ENCODE measurements at places on chromosomes 1 and 21. TPM values are rescaled to one million over a fixed set of nuclear protein-coding genes. Genes with fewer than 3 reads are reported as not detected.
A peak's percentile ranks its signal among the peaks of the same experiment; 100 is the strongest.

CHI3L1 gene
- 156 TPM for total RNA-seq

- peaks cover 10% of the 10 kb centered on the region for H3K4me1 ChIP-seq
- H3K4me3 ChIP-seq: no peak overlapping the region
- H3K27me3 ChIP-seq: no peaks in the 10 kb centered on the region
- H3K27ac ChIP-seq: no peak overlapping the region
Measured at GRCh38 chr1:56472860-56473259, 106.5 kb downstream of the PLPP3 start.

DNA sequence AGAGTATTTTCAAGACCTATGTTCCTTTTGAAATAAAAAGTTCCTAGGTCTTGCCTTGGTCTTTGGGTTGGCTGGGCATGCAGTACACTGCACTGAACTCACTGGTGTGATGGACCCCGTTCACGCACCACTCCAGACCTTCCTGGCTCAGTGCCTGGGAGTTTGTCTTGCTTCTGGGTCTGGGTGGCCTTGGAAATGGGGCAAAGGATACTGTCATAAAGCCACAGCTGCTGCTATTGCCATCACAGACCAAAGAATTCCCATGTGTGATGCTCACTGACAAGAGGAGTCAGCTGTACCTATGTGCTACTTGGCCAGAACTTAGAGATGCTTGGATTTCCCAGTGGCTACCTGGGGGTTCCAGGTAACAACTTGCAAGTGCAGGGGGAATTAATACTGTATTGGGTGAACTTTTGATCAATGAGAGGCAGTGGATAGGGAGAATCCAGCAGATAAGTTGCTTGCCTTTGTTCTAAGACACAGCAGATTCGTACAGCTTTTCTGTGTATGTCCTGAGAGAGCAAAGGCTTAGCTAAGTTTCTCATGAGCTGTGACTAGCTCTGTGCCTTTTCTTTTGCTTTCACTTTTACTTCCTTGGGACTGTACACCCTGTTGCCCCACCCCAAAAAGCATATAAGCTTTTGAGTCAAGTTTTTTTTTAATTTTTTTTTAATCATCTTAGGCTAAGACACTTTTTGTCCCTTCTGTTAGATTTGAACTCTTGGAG is 115.3 kb downstream of the RUNX1 start:
- H3K36me3 ChIP-seq: no peaks in the 10 kb centered on the region
- no peak overlapping the region for H3K27ac ChIP-seq
- H3K27me3 ChIP-seq: no peaks in the 10 kb centered on the region

GRCh38 chr1:68175621-68176398 is 56.5 kb downstream of the WLS start:
- DNase-seq: no peak
- peak overlapping the region; percentile 27 for H3K27ac ChIP-seq
- H3K4me1 ChIP-seq: peaks cover 49% of the 10 kb centered on the region
- no peak overlapping the region for H3K4me3 ChIP-seq

GRCh38 chr1:211037095-211037494 is 96.9 kb downstream of the KCNH1 start:
- no peaks in the 10 kb centered on the region for H3K36me3 ChIP-seq
- H3K27ac ChIP-seq: no peak overlapping the region
- DNase-seq: no peak
- H3K27me3 ChIP-seq: no peaks in the 10 kb centered on the region
- H3K4me1 ChIP-seq: no peaks in the 10 kb centered on the region

GRCh38 chr21:29187944-29188343 is 57.5 kb downstream of the MAP3K7CL start:
- no peak overlapping the region for H3K27ac ChIP-seq
- no peaks in the 10 kb centered on the region for H3K36me3 ChIP-seq
- no peaks in the 10 kb centered on the region for H3K27me3 ChIP-seq
- H3K4me3 ChIP-seq: no peak overlapping the region
- peak; percentile 72 for DNase-seq

- H3K4me1 ChIP-seq: no peaks in the 10 kb centered on the region
- no peaks in the 10 kb centered on the region for H3K36me3 ChIP-seq
- H3K4me3 ChIP-seq: no peak overlapping the region
- no peak overlapping the region for H3K27ac ChIP-seq
Measured at GRCh38 chr1:38651669-38652068, 207.9 kb downstream of the RRAGC start.

DNA sequence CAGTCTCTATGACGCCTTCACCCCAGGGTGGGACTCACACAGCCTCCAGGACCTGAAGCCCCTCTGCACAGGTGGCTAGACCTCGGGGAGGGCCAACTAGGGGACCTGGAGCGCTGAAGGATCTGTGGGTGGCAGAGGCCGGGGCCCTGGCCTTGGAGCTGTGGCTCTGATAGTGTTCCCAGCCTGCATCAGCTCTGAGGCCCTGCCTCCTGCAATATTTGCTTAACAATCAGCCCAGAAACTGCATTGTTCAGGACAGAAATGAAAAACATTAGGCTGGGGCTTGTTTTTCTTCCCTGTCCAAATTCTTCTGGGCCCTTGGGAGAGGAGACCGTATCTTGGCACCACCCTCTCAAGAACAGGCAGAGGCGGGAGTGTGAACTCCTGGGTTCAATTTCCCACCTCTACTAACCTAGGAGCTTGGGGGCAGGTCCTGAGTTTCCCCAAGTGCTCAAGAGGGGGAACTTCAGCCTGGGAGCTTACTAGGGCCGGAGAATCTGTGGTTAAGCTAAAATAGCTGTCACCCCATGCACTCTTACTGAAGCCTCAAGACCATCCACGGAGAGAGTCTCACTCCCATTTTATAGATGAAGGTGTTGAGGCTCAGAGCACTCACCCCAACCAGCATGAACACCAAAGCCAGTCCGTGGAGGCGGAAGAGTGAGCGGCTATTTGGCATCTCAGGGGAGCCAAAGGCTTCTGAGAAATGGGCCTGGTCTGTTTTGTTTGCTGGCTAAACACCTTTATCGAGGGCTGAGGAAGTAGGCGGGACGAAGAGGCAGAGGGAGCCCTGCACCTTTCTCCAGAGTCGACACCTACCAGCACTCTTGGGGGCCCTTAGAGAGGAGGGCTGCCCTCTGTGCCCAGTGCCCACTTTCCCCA is 18.8 kb upstream of the CASZ1 start:
- H3K27ac ChIP-seq: no peak overlapping the region
- no peak overlapping the region for H3K4me3 ChIP-seq
- no peaks in the 10 kb centered on the region for H3K4me1 ChIP-seq
- no peak for DNase-seq

MLLT11 gene
- 4.9 TPM for total RNA-seq

GRCh38 chr1:60541831-60542532 is 468.4 kb upstream of the C1orf87 start:
- H3K4me3 ChIP-seq: no peak overlapping the region
- H3K4me1 ChIP-seq: no peaks in the 10 kb centered on the region
- H3K36me3 ChIP-seq: no peaks in the 10 kb centered on the region

GRCh38 chr1:6603915-6604558 is 1.4 kb upstream of the KLHL21 start:
- peaks cover under 1% of the 10 kb centered on the region for H3K36me3 ChIP-seq
- H3K27me3 ChIP-seq: no peaks in the 10 kb centered on the region
- H3K27ac ChIP-seq: peak overlapping the region; percentile 98
- peak overlapping the region; percentile 87 for H3K4me3 ChIP-seq

GRCh38 chr1:30976143-30976542 is 67.6 kb upstream of the SDC3 start:
- H3K27ac ChIP-seq: peak overlapping the region; percentile 33
- H3K36me3 ChIP-seq: no peaks in the 10 kb centered on the region
- H3K4me3 ChIP-seq: no peak overlapping the region

- H3K36me3 ChIP-seq: no peaks in the 10 kb centered on the region
- no peak overlapping the region for H3K27ac ChIP-seq
- H3K4me1 ChIP-seq: no peaks in the 10 kb centered on the region
- H3K4me3 ChIP-seq: no peak overlapping the region
- no peak for DNase-seq
Measured at GRCh38 chr21:15676935-15677334, 52.8 kb upstream of the USP25 start.

CYP4A11 gene
- not detected for total RNA-seq

GRCh38 chr1:93980320-93981273 is 71.4 kb upstream of the GCLM start:
- no peak overlapping the region for H3K4me3 ChIP-seq
- H3K27ac ChIP-seq: peak overlapping the region; percentile 39
- H3K27me3 ChIP-seq: no peaks in the 10 kb centered on the region
- peaks cover 14% of the 10 kb centered on the region for H3K4me1 ChIP-seq

DNA sequence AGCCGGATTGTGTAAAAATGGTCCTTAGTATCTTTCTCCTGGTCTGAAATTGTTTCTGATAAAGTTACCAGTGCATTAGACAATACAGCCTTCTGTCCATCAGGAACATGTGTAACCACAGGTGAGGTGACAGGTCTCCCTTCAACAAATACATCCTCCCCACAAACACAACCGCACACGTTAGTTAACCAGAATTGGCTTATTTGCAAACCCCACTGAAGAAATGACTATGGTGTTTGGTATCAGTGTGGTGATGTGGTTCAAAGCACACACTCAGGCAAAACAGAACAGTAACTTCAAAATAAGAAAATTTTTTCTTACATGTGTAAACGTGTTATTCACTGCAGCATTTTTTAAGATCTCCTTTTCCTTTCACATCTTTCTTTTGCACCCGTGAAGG is 517.2 kb upstream of the NR5A2 start:
- H3K27ac ChIP-seq: no peak overlapping the region
- H3K4me3 ChIP-seq: no peak overlapping the region
- H3K27me3 ChIP-seq: no peaks in the 10 kb centered on the region
- DNase-seq: no peak
- no peaks in the 10 kb centered on the region for H3K4me1 ChIP-seq

C1orf210 gene
- not detected for total RNA-seq

DNA sequence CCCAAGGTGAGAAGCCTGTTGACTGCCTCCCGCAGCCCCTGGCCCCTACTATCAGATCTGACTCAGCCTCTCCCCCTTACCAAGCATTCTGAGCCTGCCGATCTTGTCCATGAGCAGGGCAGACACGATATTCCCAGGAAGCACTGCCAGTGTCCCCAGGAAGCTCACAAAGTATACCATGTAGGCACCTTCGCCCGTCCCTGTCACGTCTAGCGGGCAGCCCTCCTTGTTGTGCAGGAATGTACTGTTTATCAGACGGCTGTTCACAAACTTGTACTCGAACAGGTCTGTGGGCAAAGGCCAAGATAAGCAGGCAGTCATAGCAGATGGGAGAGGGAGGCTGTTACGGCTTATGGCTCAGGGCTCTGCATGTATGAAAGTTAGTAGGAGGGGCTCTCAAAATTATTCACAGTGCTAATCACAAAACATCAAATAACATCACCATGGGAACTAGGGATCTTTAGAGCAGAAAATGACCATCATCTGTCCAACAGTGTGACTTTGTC is 7.3 kb downstream of the BOLA1 start:
- H3K27ac ChIP-seq: no peak overlapping the region
- H3K27me3 ChIP-seq: no peaks in the 10 kb centered on the region
- H3K36me3 ChIP-seq: no peaks in the 10 kb centered on the region

DNA sequence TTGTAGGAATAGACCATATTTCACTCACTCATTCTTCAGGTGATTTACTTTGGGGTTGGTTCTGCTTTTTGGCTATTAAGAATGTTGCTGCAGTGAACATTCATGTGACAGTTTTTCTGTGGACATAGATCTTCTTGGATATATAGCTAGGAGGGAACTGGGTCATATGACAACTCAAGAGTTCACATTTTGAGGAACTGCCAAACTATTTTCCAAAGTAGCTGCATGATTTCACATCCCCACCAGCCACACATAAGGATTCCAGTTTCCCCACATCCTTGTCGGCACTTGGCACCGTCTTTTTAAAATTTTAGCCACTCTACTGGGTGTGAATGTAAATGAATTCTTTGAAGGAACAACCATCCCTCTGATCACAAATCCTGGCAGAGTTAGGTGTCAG is 126.0 kb downstream of the PRDM2 start:
- H3K36me3 ChIP-seq: peaks cover 28% of the 10 kb centered on the region
- no peak overlapping the region for H3K4me3 ChIP-seq
- DNase-seq: no peak
- H3K27me3 ChIP-seq: no peaks in the 10 kb centered on the region

DNA sequence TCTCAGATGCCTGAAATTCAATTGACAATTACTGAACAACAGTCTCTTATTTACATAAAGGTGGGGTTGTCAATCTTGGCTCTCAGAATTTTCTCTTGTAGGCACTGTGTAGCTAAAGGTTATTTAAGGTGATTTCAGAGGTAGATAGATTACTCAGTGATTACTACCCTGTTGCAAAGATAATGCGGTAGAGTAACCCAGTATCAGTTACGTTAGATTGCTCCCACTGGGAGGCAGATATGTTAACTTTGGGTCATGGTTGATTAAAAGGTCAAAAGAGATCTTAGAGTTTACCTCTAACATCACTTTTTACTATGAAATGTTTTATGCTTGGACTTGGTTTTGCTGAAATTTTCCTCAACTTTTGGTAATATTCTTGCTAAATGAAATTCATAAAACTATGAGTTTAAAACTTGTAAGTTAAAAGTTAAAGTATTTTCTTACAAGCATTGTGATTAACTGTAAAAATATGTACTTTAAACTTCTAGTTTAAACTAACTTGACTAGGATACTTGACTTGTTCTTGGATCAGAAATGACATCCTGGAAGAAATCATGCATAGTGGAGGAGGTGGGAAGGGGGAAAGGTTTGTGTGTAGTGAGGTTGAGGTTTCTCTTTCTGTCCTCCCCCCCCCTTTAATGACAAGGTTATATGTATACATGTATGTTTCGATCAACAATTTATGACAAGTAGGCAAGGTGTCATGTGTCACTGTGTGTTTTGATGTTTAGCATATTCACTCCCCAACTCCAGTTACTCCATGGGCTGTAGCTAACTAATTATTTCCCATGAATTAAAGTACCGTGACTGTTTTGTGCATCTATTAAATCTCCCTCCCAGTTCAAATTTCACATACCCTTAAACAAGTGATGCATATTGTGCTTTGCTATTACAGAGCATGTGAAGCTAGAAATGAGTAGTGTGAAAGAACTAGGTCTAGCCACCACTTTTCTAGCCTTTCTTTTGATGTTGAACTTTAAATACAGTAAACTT is 2.9 kb downstream of the LAMC1 start:
- peak overlapping the region; percentile 100 for H3K27ac ChIP-seq
- H3K27me3 ChIP-seq: no peaks in the 10 kb centered on the region
- H3K36me3 ChIP-seq: peaks cover 5% of the 10 kb centered on the region
- no peak for DNase-seq
- peak overlapping the region; percentile 89 for H3K4me3 ChIP-seq

TXNIP gene
- total RNA-seq: 2,747 TPM

GRCh38 chr21:29177800-29178199 is 47.4 kb downstream of the MAP3K7CL start:
- DNase-seq: no peak
- no peaks in the 10 kb centered on the region for H3K36me3 ChIP-seq
- no peaks in the 10 kb centered on the region for H3K27me3 ChIP-seq
- peaks cover 24% of the 10 kb centered on the region for H3K4me1 ChIP-seq
- no peak overlapping the region for H3K4me3 ChIP-seq
- no peak overlapping the region for H3K27ac ChIP-seq
